ENCODE measurements at places on chromosomes 5 and 9.

DNA sequence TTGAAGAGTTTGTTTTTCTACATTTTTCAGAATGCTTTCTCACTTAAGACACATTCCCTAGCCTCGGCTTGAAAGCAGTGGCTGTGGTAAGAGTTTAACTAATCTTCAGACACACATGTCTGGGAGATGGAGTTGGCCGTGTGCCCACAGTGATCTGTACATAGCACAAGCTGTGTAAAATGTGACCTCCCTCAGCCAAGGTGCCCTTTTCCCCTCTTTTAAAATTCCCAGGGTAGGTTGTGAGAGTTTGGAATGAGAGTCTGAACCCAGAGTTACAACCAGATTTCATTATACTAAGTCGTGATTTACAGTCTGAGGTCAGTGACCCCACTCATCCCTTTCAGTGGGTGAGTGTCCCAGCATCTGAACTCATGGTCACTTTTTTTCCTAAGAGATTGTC is 230.4 kb downstream of the DOCK8 start:
- DNase-seq: no peak

DNA sequence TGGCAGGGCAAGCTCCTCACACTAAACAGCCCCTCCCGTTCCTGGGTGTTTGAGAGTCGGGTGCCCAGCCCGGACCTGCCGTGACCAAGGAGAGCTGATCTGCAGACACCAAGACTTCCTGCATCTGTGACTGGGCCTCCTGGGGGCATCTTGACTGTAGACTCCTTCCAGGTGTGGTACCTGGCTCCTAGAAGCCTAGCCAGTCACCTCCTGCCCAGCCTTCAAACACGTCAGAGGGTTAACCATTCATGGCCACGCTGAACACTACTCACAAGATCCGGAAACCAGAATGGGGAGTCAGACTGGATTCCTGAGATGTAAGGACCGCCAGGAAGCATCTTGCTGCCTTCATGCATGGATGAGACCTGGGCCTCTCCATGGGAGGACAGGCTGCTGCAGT is 3.7 kb upstream of the LCN2 start:
- no peak for DNase-seq

DNA sequence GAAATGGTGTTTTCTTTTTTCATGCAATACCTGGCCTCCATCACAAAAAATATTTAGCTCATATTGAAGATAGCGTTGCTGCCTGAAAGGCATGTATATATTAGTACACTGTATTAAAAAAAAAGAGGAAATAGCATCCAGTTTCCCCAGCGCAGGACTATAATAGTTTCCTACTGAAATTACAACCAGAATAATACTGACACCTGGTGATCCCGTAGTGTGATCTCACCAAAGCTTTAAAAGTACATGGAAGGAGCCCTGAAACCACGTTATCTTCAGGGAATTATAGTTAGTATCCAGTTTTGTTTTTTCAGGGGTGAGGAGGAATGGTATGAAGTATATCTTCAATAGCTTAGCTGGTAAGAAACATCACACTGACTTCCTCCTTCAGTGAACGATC is 264.9 kb downstream of the CD180 start:
- DNase-seq: no peak

GRCh38 chr9:130189840-130190239 is 17.6 kb downstream of the NCS1 start:
- DNase-seq: no peak

DNA sequence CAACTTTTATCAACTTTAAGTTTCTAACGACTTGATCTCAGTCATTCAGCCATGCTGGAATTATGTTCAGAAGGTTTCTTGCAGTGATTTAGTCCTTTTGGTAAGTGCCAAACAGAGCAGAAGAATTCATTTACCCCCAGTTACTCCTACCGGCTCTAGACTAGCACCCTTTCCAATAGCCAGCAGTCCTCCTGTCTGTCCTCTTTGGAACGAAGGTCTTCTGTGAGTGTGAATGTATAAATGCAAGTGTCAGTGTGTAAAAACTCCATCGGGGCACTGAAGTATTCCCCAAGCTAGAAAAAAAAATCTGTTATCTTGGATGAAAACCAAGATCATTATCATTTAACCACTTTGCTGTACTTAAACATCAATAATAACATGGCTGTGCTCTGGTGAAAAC is 64.4 kb downstream of the GLIS3 start:
- DNase-seq: no peak

Data from stimulated activated CD4-positive, alpha-beta T cell treated with anti-CD3 and anti-CD28 coated beads, Interleukin-2, amount 100 ng/mL, for 4 hours (primary cell).